Activated CD4-positive, alpha-beta T cell treated with anti-CD3 and anti-CD28 coated beads, Interleukin-2, Interleukin-4, amounts not matched to agents 100 ng/mL and 50 ng/mL, durations not matched to agents 16 hours and 8 hours (primary cell): ENCODE measurements at places on chromosomes 7 and 10.

- DNase-seq, result peak; percentile 45
Measured at GRCh38 chr10:7819121-7819460, 786 bp downstream of the TAF3 start.

- DNase-seq, result peak; percentile 48
Measured at GRCh38 chr10:11516431-11516746, 95.1 kb downstream of the USP6NL start.

DNA sequence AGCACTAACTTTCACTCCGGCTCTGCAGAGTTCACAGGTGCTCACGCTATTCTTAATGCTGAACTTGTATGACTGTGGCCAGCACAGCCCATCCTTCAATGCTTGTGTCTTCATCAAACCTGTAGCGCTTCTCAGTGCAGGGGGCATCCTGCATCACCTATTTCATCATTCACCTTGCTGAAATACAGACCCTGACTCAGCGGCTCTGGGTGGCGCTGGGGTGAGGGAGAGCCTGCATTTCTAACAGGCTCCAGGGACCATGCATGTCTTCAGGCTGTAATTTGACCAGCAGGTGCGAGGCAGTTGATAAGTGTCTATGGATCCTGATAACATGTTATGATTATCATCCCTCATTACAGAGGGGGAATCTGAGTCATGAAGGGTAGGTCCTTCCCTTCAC, 89.3 kb downstream of the VOPP1 start:
- DNase-seq, result no peak

GRCh38 chr7:47255441-47255840, 326.5 kb downstream of the TNS3 start:
- no peak for DNase-seq

DNA sequence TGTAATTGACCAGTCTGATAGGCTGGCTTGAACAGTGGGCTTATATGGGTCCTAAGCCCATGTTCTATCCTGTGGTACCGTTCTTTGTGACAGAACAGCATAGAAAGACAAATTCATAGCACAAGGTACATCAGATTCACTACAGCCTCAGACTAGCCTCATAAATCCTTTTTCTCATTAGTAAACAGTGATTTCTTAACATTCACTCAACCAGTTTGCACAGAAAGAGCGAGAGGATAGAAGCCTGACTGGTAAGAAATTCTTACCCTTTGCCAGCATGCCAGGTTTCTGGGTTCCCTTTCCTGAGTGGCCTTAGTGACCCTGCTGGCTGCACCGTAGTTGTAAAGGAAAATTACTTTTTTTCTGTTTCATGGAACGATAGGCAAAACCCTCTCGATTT, 412.1 kb downstream of the SH2D4B start:
- DNase-seq, result no peak

DNA sequence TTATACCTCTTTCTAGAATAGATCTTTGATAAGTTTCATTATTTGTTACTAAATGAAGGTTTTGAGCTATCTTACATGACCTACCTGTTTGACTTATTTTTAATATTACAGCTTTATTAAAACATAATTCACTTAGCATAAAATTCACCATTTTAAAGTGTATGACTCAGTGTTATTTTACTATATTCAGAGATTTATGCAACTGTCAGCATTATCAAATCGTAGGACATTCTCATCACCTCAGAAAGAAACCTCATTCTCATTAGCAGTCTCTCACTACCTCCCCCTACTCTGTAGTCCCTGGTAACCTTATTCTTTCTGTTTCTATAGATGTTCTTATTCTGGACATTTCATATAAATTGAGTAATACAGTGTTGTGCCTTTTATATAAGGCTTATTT, 207.9 kb upstream of the FOXP2 start:
- no peak for DNase-seq

DNA sequence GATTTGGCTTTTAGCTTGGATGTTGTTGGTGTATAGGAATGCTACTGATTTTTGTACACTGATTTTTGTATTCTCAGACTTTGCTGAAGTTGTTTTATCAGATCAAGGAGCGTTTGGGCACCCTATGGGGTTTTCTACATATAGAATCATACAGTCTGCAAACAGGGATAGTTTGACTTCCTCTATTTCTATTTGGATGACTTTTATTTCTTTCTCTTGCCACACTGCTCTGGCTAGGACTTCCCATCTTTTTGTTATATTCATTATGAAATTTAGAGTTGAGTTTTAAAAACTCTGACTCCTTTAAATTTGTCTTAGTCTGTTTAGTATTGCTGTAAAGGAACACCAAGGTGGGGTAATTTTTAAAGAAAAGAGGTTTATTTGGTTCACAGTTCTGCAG, 4.7 kb downstream of the ZNF786 start:
- DNase-seq, result no peak

- DNase-seq, result peak; percentile 47
Measured at GRCh38 chr10:7407368-7408290, 3.2 kb downstream of the SFMBT2 start.

DNA sequence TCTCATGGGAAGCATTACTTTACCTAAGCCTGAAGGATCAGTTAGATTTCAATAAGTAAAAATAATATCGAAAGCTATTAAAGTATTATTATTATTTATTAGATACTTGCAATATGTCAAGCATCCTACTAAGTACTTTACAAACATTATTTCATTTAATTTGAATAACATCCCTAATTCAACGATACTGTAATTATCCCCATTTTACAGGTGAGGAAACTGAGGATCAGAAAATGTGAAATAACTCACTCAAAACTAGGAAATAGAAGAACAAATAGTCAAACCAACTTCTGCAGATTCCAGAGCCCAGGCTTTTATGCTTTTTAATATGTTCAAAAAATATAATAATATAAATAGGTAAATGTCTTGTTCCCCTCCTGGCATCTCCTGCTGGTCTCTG, 10.3 kb upstream of the PDCD4 start:
- no peak for DNase-seq

DNA sequence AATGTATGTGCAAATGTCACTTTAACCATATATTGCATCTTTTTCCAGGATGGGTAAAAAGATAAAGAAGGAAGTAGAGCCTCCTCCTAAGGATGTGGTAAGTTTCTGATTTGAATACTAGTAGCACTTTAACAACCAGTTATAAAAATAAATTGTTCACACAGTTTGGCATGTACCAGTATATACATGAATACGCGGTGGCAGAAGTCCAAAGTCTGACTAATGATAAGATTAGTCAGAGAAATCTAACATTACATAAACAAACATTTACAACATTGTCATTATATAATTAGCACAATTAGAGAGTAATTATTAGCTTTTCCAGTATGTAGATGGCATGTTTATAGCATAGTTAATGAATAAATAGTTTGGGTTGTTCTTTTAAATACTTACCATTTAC, 4.1 kb downstream of the ARMC3 start:
- DNase-seq, result no peak
